ENCODE measurements at places on chromosomes 6 and 20.

DNA sequence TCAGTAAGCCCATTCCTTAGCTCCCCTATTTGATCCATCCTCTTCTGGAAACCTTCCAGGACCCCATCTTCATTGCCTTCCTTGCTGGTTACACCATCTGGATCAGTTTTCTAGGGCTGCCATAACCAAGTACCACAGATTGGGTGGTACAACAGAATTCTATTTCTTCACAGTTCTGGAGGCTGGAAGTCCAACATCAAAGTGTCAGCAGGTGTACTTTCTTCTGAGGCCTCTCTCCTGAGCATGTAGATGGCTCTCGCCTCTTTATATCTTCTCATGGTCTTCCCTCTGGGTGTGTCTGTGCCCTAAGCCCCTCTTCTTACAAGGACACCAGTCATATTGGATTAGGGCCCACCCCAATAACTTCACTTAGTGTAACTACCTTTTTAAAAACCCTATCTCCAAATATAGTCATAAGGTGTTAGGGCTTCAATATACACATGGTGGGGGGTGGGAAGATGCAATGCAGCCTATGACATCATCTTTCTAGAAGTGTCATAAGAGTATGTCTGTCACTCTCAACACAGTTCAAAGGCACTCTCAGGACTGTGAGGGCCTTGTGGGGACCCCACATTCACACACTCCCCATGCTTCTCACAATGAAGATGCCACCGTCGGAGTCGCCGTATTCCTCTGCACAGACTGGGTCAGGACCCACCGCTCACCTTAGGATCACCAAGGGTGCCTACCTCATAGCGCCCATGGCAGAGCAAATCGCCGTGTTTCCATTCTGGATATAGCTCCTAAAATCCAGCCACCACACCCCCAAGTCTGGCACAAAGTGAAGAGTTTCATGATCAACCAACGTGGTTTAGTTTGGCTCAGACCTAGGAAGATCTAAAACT, 12.2 kb upstream of the PRND start:
- DNase-seq = no peak

- DNase-seq = no peak
Observed at GRCh38 chr6:5665667-5666066, 341.1 kb downstream of the NRN1 start.

- no peak for DNase-seq
Observed at GRCh38 chr6:157579467-157580031, 198.6 kb downstream of the ZDHHC14 start.

- peak; percentile 5 for DNase-seq
Observed at GRCh38 chr6:20404641-20405032, 3.0 kb downstream of the E2F3 start.

GRCh38 chr20:31569163-31570020, 35.7 kb upstream of the ID1 start:
- DNase-seq = peak; percentile 55

- DNase-seq = no peak
Observed at GRCh38 chr6:37702314-37702713, 4.6 kb upstream of the MDGA1 start.

- no peak for DNase-seq
Observed at GRCh38 chr6:40152701-40153436, 218.6 kb upstream of the MOCS1 start.

DNA sequence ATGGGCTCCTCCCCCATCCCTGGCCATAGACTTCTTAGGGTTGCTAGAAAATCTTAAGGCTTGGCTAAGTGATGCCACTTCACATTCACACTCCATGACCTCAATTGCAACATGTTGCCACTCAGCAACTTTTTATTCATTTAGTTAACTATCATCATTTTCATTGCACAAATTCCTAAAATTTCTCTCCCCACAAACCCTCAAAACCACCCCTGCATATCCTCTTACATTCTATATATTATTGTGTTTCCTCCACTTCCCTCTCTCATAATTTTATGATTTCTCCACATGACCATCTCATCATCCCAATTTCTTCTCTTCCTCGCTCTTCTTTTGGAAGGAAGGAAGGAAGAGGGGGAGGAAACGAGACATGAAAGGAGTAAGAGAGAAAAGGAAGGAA, 436.0 kb downstream of the HACE1 start:
- DNase-seq = no peak

DNA sequence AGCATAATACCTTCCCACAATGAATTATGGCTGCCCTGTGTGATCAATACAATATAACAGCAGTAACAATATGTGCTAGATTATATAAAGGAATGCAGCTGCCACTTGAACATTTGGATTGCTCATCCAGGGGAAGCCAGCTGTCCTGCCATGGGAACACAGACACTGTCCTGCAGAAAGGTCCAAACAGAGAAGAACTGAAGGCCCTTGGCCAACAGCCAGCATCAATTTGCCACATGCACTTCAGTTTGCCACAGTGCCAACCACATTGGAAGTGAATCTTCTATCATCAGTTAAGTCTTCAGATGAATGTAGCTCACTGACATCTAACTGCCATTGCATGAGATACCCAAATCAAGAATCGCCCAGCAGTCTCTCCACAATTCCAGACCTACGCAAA, 332.4 kb downstream of the PRKN start:
- no peak for DNase-seq

Measured in globus pallidus (tissue), 1 donor.